ENCODE measurements at places on chromosomes 7 and 10. TPM values are rescaled to one million over a fixed set of nuclear protein-coding genes. Genes with fewer than 3 reads are reported as not detected.

The NRP1 gene
- total RNA-seq: 93.4 TPM

DNA sequence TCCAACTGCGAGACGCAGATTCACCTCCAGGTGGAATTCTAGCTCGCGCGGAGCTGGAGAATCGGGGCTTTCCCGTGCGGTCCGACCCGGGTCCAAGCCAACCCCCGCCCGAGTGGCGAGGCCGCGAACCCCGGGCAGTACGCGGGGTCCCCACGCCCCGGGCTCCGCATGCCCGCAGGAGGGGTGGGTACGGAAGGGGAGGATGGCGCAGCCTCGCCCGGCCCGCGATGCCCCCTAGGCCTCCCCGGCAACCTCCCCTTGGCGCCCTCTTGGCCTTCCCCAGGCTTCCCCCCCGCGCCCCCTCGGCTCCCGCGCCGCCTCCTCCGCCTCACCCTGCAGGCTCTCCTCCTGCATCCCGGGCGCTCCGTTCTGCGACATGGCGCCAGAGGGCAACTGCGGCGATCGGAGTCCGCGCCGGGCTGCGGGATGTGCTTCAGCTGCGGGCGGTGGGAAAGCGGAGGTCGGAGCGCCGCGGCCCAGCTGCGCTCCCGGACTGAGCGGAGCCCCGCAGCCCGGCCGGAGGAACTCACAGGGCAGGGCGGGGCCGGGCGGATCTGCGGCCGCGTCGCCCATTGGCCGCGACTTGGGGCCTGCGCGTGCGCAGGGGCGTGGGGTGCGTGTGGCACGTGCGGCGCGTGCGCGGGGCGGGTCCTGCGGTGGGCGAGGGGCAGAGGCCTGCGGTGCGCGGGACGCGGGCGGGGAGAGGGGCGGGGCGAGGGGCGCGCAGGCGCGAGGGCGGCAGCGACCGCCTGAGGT lies at the start of gene BNIP3:
TSS of gene BNIP3 (minus strand) at position 495 of the 756 bp plus-strand sequence. CDS start at position 378, 117 bp downstream.
- peak within 1 kb of the TSS; percentile 80 for H3K27ac ChIP-seq
- no peaks in the 10 kb centered on the region for H3K27me3 ChIP-seq
- no peak for DNase-seq
- H3K36me3 ChIP-seq: no peaks in the 10 kb centered on the region
- H3K4me3 ChIP-seq: peak within 1 kb of the TSS; percentile 79

DNA sequence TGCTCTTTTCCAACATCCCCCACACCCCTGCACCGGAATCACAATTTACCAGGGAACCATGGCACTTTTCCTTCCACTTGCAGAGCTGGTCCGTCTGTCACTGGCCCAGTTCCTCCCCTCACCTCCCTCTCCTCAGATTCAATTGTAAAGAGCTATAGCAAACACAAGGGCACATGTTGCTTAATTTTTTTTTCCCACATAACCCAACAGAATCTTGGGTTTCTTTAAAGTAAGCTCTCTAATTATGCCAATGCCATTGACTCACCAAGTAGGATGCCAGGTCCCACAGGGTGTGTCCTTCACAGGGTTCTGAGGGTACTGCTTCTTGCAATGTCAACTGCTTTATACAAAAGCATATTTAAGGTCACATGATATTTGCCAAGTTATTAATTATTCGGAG lies 262.2 kb downstream of the AUTS2 start:
- no peaks in the 10 kb centered on the region for H3K36me3 ChIP-seq
- H3K4me3 ChIP-seq: no peak overlapping the region
- no peaks in the 10 kb centered on the region for H3K27me3 ChIP-seq
- DNase-seq: no peak

DNA sequence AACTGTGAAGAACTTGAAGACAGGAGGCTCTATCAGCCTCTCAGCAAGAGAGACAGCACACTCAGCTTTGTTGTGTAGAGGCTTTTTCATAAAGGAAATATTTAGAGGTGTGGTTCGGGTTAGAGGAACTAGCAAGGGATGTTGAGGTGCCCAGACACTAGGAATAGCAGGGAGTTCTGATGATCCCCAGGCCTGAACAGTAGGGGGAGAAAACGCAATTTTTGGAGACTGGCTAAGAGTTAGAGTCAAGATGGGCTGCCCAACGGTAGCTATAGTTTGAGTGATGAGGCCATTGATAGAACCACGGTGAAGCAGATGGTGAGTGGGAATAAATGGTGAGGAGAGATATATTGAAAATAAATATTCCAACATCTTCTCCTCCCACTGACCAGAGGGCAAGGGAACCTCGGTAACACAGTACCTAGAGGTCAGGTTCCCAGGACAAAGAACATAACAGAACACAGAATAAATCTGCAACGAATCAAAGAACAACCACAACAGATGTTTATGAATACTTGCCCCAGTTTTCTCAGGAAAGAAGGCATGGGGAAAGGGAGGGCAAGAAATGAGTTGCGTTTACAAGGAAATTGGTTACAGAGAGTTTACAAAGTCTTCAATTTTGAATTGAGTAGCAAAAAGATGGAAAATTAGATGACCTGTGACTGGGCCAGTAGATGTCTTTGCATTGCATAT lies 24.2 kb upstream of the BPGM start:
- no peak for DNase-seq
- no peak overlapping the region for H3K4me3 ChIP-seq
- no peaks in the 10 kb centered on the region for H3K36me3 ChIP-seq
- H3K4me1 ChIP-seq: no peaks in the 10 kb centered on the region
- H3K27me3 ChIP-seq: peaks cover 6% of the 10 kb centered on the region

DNA sequence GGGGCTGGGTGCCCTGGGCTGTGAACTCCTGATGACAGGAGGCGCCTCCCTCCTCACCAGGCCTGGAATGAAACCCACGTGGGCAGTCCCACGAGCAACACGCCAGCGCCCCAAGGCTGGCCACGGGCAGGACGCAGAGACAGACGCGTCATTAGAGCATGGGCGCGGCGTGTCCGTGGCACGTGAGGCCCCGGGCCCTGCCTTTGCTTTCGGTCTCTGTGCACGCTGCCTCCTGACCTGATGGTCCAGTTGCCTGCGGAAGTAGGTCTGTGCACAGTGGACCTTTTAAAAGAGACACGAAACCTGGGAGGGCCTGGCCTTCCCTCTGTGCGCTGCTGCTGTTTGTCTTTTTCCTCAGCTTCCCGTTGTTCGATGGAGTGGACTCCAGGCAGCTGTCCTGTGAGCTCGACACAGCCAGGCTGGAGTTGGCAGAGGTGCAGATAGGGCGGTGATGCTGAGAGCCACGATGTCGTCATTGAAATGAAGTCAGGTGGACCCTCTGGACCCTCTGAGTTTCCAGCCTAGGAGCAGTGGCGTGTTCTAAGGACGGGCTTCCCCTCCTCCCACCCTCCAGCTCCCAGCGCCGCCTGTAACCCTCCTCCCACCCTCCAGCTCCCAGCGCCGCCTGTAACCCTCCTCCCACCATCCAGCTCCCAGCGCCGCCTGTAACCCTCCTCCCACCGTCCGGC lies 40.1 kb upstream of the CFAP46 start:
- no peak overlapping the region for H3K27ac ChIP-seq
- no peaks in the 10 kb centered on the region for H3K36me3 ChIP-seq
- H3K4me3 ChIP-seq: no peak overlapping the region
- H3K27me3 ChIP-seq: no peaks in the 10 kb centered on the region
- no peaks in the 10 kb centered on the region for H3K4me1 ChIP-seq

The CLRN3 gene
- total RNA-seq: not detected

The VENTX gene
- not detected for total RNA-seq

- DNase-seq: no peak
- H3K4me3 ChIP-seq: peak overlapping the region; percentile 31
- no peaks in the 10 kb centered on the region for H3K27me3 ChIP-seq
- no peak overlapping the region for H3K27ac ChIP-seq
Measured at GRCh38 chr7:149321978-149322541, 60.1 kb downstream of the ZNF783 start.

The PRLHR gene
- not detected for total RNA-seq

GRCh38 chr7:50397320-50397970 lies 52.7 kb downstream of the FIGNL1 start:
- peaks cover 22% of the 10 kb centered on the region for H3K27me3 ChIP-seq
- no peak overlapping the region for H3K4me3 ChIP-seq
- no peak for DNase-seq

The ASAH2 gene
- total RNA-seq: 6.5 TPM

DNA sequence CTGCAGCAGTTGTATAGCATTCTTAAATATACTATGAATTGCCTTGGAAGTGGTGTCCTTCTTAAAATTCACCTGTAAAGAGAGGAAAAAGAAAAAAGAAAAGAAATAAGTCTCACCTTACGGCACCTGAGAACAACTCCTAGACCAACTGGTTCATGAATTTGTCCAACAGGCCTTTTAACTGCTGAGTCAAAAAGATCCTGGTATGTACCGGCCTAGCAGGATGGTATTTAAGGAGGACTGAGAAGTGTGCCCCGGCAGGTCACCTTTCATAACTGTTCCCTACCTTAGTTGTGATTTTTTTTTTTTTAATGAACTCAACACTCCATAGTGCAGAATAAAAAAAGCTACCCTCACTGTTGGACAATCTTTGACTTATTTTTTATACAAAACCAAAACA lies 25.8 kb downstream of the STN1 start:
- no peaks in the 10 kb centered on the region for H3K36me3 ChIP-seq
- no peaks in the 10 kb centered on the region for H3K27me3 ChIP-seq

- H3K27me3 ChIP-seq: no peaks in the 10 kb centered on the region
- no peak overlapping the region for H3K27ac ChIP-seq
- no peak for DNase-seq
- 0 out of 2 replicates have a peak, but pooled peaks cover 3% of the 10 kb centered on the region for H3K36me3 ChIP-seq
Measured at GRCh38 chr7:149604521-149604920, 106.9 kb upstream of the ZNF746 start.

The MYH16 gene
- 0.23 TPM for total RNA-seq

DNA sequence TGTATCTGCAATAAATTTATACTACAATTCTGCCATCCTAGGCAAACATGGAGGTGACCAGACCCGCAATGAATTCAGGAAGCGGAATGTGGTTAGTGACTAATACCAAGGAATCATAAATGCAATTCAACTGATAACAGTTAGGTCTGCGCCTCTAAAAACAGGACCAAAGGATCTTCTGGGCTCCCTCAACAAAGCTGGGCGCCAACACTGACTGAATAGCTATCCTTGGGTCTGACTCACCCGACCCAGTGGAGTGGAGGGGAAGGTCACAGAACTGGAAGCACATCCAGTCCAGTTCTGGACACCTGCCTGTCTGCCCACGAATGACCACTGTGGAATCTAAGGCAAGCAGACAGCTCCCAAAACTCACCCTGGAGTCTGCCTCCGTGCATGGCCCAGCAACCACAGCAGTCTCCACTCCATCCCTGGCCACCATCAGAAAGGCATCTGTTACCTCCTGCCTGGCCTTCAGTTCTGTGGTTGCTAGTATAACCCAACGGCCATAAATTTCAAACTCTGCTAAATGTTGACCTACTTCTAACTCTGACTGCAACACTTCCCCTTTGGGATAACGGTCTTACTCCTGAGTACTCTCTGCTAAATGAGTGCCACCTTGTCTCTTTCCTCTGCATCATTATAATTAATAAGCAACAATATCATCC lies 43.0 kb upstream of the DLX6 start:
- no peak for DNase-seq
- H3K27me3 ChIP-seq: no peaks in the 10 kb centered on the region
- H3K27ac ChIP-seq: no peak overlapping the region
- H3K4me1 ChIP-seq: no peaks in the 10 kb centered on the region
- no peaks in the 10 kb centered on the region for H3K36me3 ChIP-seq

DNA sequence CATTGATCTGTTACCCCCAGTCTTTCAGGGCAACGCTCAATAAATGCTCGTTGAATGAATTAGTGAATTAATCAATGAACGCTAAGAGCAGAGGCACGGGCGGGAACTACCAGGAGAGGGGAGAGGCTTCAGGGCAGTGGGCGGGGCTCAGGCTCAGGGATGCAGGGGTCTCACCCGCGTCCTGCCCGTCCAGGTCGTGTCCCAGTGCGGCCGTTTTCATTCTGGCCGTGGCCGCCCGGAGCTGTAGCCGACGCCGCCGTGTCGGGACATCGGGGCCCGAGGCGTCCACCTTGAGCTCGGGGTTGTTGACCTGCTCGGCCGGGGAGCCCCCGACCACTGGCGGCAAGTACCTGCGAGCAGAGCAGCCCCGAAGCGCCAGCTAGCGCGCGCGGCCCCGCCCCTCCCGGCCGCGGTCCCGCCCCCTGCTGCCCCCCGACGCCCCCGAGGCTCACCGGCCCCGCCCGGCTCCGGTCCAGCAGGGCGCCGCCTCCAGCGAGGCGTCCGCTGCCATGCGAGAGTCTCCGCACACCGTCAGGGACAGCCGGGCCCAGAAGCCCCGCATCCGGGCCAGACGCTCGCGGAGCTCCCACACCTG lies 2.8 kb upstream of the GAL3ST4 start:
- H3K36me3 ChIP-seq: no peaks in the 10 kb centered on the region

- peaks cover 3% of the 10 kb centered on the region for H3K4me1 ChIP-seq
- DNase-seq: no peak
- no peak overlapping the region for H3K27ac ChIP-seq
- H3K27me3 ChIP-seq: no peaks in the 10 kb centered on the region
Measured at GRCh38 chr10:132944510-132944909, 2.1 kb upstream of the CFAP46 start.

GRCh38 chr10:47301833-47302232 lies 1.8 kb downstream of the GDF10 start:
- no peaks in the 10 kb centered on the region for H3K36me3 ChIP-seq
- H3K27me3 ChIP-seq: peaks cover 23% of the 10 kb centered on the region
- no peak overlapping the region for H3K27ac ChIP-seq
- H3K4me3 ChIP-seq: no peak overlapping the region
- no peak for DNase-seq

DNA sequence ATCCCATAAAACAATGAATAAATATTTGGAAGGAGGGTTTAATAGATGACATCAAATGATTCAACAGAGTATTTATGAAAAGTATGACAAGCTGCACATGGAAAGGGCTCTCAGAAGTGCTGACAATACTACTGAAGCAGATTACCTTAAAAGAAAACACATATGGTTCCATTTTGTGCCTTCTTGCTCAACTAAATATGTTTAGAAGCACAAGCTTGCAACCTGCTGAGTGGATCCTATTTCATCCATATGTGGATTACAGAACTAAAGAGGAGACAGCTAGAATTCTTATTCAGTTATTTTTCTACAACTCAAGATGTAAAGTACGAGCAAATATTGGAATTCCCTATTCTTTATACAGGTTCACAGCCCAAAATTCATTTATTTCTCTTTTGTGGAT lies 340.6 kb downstream of the TFEC start:
- no peak overlapping the region for H3K4me3 ChIP-seq
- no peak for DNase-seq
- H3K36me3 ChIP-seq: no peaks in the 10 kb centered on the region
- no peaks in the 10 kb centered on the region for H3K27me3 ChIP-seq

DNA sequence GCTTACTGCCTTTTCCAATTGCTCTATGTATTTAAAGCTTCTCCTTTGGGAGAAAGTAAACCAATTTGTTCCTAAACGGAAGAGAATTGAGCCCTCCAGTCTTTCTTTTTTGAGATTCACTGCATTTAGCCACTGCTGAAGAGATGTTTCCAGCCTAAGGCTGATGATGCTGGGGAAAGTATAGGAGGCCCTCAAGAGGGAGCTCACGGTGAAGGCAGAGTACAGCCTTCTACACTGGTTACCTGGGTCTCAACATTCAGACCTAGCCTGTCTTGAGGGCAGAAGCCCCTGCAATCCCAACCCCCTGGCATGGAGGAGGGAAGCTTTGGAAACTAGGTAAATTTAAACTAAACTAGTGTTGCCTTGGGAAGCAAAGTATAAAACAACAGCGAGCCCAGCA lies 316.7 kb upstream of the TPK1 start:
- DNase-seq: no peak
- no peaks in the 10 kb centered on the region for H3K4me1 ChIP-seq
- H3K27me3 ChIP-seq: no peaks in the 10 kb centered on the region
- no peak overlapping the region for H3K27ac ChIP-seq
- no peaks in the 10 kb centered on the region for H3K36me3 ChIP-seq

- DNase-seq: no peak
- H3K27me3 ChIP-seq: no peaks in the 10 kb centered on the region
- H3K4me1 ChIP-seq: no peaks in the 10 kb centered on the region
- no peak overlapping the region for H3K4me3 ChIP-seq
- H3K27ac ChIP-seq: no peak overlapping the region
Measured at GRCh38 chr7:5700391-5700985, 81.0 kb downstream of the RNF216 start.

The EVX1 gene
- 0.10 TPM for total RNA-seq

All from Panc1 (cell line).